ENCODE measurements at places on chromosomes 16 and 17.

- no peak for DNase-seq
Observed at GRCh38 chr16:88561485-88562359, 8.5 kb upstream of the ZC3H18 start.

DNA sequence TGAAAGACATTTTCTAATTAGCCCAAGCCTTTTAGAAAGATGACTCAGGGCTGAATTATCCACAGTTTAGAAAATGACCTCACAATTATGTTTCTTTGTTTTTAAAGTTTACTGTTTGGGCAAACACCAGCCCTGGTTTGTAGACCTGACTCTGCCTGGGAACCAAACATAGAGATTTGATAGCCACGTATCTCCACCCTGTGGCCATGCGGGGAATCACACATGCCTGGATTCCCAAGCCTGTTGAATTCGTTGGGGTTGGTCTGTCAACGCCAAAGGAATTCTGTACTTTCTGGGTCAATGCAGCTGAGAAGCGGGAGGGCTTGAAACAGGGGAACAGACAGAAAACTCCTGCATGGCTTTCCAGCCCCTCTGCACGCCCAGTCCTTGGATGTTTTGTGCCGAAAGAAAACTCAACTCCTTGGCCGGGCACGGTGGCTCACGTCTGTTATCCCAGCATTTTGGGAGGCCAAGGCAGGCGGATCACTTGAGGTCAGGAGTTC lies 26.9 kb downstream of the CD300A start:
- DNase-seq: peak; percentile 72

DNA sequence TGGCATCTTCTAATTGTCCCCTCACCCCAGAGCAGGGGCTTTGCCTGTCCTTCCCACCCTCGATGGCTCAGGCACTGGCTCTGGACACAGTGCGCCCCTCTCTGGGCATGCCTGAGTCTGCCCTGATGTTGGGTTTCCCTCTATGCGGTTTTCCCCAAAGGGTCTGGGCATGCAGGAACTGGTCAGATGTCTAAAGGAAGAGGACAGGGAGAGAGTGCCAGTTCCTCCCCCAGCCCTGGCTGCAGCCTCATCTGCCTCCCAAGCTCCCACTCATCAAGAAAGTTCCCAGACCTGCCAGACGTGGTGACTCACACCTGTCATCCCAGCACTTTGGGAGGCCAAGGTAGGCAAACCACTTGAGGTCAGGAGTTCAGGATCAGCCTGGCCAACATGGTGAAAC lies 41.3 kb upstream of the PABPN1L start:
- no peak for DNase-seq

DNA sequence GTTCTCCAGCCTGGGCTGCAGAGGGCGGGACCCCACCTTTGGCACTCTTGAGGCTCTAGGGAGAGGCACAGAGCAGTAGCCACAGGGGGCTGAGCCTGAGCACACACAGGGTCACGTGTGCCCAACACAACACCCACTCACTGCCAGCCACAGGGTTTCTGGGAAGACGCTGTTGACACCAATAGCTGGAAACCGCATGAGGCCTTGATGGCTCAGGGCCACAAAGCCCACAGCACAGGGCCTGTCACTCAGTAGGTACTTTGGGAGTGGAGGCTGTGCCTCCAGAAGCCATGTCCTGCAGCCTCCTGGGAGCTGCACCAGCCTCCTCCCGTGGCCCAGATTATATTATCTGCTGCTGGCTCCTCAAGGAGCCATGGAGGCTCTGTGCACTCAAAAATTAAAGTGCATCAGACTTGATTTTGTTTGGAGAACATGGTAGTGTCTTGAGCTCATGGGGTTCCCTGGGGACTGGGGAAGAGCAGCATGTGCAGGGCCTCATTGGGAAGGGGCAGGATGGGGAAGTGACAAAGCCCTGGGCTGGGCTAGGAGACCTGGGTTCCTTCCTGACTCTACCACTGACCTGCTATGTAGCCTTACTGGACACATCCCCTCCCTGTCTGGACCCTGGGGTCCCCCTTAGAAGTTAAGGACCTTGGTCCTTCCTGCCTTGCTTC lies 12.5 kb upstream of the SREBF1 start:
- no peak for DNase-seq

GRCh38 chr17:82244413-82245133 lies 15.7 kb downstream of the SLC16A3 start:
- no peak for DNase-seq

DNA sequence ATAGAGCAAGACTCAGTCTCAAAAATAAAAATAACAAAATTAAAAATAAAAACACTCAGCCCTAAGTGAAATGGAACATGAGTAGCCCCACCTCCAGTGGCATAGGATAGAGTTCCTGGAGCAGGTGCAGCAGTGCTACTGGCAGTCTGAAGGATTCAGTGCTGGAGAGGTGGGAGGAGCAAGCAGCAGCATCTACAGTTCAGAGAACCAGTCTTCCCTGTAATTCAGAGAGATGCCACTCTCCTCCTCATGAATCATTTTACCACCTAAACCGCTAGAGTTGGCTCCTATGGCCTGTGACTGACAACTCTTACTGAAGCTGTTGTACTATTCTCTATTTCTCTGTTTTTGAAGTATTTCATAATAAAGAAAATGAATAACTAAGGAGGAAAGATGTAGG lies 56.0 kb upstream of the SMURF2 start:
- no peak for DNase-seq

GRCh38 chr16:86306811-86307513 lies 203.4 kb upstream of the FOXF1 start:
- no peak for DNase-seq

DNA sequence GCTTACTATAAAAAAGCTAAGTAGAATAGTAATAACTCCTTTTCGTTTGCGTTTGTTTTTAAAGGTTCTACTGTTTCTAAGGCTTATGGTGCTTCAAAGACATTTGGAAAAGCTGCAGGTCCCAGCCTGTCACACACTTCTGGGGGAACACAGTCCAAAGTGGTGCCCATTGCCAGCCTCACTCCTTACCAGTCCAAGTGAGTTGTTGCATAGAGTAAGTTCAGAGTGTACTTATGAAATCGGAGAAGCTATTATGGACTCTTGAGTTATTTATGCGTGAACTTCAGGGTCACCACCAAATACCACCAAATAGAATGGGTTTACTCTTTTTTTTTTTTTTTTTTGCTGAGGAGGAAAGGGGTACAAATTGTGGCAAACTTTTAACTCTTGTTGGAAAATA lies 45.8 kb downstream of the RPA1 start:
- no peak for DNase-seq

DNA sequence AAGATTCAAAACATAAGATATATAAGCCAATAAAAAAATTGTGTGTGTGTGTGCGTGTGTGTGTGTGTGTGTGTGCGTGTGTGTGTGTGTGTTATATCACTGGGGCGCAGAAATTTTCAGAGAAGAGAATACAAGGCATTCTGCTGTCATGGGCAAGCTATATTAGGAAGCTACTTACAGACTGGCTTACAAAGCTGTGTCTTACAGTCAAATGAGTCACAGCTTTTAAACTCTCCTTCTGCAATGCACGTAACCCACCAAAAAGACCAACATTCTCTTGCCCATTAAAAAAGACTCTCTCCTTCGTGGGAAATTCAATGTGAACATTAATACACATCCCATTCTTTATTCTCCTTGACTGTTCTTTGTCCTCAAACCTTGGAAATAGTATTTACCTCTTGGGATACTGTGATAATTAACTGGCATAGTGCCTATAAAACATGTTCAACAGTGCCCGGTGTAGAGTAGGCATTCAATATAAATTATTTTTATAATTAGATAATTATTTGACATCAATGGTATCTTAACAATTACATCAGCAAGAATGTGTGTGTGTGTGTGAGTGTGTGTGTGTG lies 860.4 kb upstream of the SOX9 start:
- no peak for DNase-seq

GRCh38 chr17:20965492-20965891 lies 77.3 kb downstream of the USP22 start:
- DNase-seq: no peak

- DNase-seq: no peak
Observed at GRCh38 chr16:88084881-88085280, 133.6 kb downstream of the BANP start.

DNA sequence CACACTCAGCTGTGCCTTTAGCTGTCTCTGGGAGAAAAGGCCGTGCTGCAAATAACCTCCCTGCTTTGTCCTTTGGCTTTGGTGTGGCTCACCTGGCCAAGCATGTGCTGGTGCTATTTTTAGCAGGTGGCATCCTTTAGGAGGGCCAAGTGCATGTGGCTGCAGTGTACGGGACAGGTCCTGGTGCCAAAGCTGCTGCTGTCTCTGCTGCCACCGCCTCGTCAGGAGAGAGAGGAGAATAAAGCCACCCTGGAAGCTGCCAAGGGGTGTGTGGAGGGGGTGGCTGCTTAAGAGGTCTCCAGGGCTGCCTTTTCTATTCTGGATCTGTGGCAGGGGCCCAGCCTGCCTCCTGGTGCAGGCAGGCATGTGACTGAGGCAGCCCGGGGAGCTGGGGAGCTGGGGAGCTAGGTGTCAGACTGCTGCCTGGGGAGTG lies 6.2 kb downstream of the AKAP1 start:
- DNase-seq: no peak

DNA sequence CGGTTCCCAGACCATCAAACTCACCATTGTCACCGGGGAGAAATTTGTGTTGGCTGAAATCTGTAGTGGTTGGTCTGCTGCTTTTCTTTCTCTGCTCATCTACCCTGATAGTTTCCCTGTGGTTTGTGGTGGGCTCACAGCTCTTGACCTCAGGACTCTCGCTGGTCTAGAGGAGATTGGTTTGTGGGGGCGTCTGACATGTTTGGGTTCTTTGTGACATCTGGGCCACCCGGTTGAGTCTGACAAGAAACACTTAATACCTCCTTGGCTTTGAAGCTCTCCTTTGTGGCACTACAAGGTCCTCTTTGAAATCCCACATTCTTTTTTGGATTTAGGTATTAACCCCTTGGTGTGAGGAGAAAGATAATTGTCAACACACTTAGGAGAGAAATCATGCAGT lies 662.0 kb downstream of the WWOX start:
- DNase-seq: no peak

DNA sequence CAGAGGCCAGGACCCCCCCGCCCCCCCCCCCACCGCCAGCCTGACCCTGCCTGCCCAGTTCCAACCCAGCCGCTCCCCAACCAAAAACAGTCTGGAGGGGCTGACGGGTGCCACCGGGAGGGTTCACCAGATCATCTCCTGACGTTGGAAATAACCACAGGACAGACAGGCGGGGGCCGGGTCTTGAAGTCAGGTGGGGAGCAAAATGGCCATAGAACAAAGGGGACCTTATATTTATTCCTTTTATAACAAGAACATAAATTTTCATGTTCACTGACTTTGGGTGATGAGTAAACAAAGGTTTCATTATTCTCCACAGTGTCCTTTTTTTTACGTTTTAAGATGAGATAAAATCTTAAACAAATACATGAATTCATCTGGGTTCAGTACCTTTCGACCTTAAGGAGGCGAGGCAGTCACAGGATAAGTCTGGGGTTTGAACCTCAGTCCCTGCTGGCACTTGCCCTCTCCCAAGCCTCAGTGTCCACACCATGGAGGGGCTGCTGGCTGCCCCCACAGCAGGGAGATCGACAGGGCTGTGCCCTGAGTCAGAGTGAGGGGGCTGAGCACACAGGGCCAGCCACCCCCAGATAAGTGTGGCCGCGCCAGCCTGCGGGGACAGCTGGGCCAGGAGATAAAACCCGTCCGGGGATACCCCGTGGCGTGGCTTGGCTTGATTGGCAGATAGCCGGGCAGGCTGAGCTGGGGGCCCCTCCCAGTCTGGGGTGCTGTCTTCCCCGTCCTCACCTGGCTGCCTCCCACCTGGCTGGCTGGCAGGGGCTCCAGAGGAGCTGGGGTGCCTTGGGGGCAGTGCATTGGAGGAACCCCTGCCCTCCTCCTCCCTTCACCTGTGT lies 15.0 kb downstream of the SLC7A5 start:
- DNase-seq: no peak

DNA sequence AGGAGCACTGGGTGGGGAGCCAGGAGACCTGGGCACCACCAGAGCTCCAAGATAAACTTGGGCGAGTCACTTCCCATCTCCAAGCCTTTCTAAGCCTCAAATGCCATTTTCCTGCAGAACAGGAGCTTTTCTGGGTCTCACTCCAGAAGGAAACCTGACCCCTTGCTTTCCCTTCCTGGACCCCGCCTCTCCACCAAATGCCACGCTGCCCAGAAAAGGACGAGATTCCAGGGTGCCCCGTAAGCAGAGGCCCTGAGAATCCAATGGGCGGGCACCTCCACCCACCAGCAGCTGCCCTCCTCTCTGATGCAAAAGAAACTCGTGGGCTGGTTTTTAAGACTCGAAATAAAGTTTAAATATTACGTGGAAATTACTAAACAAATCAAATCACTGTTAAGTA lies 31.3 kb downstream of the ZNF423 start:
- DNase-seq: no peak

DNA sequence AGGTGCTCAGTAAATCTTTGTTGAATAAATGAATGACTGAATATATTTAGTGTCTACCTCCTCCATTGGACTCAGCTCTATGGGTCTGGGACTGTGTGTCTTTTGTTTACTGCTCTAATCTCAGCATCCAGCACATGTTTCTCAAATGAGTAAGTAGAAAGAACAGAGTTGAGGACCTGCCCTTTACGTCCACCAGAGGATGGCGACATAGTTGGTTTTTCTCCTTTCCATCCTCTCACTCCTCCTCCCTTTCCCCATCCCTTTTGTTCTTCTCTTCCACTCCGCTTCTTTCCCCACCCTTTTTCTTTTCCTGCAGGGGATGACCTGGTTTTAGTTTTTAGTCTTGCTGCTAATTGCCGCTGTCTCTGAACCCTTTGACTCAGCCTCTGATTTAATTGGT lies 12.1 kb upstream of the CHP2 start:
- DNase-seq: no peak

DNA sequence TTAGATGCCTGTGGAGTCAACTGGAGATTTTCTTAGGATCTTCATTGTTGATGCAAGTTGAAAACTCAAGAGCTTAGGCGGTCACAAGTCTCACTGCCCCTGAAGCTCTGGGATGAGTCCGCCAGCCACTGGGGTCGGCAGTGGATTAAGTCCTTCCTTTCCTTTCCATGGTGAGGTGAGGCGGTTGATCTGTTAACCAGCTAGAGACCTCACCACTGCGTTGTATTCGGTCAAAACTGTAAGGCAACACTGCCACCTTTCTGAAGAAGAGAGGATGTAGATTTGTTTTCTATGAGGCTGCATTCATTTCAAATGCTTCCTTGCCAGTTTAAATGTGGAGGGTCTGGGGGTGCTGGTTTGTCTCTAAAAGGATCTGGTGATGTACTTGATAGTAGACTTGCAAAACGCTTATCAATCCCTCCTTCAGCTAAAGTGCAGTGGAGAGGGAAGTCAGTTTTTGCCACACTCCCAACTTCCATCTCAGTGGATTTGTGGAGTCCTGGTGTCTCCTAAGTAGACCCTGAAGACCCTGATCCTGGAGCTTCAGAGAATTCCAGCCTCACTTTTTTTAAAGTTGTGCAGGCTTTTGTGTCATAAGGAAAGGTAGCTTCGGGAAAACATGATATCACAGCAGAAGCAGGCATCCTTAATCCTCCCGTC lies 1.7 kb downstream of the MYOCD start:
- DNase-seq: peak; percentile 20

GRCh38 chr17:82230609-82231311 lies 1.9 kb downstream of the SLC16A3 start:
- peak; percentile 53 for DNase-seq

DNA sequence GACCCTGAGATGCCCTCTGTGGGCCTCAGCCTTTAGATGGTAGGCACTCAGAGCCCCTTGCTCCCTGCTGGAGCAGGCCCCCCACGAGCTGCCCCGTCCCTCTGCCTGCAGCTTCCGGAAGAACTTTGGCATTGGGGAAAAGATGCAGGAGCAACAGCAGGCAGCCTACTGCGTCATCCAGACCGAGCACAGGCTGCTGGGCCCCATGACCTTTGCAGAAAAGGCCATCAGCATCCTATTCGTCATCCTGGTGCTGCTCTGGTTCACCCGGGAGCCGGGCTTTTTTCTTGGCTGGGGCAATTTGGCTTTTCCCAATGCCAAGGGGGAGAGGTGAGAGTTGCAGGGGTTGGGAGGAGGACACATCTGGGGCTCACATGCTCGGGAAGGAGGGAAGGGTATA lies 12.7 kb upstream of the FOXN1 start:
- no peak for DNase-seq

All from progenitor cell of endocrine pancreas (in vitro differentiated cells).